ENCODE measurements at places on chromosomes 5 and 9. TPM values are rescaled to one million over a fixed set of nuclear protein-coding genes. Genes with fewer than 3 reads are reported as not detected.

TNIP1 gene
- total RNA-seq = 139 TPM

NPDC1 gene
- total RNA-seq = 73.0 TPM

GAPT gene
- not detected for total RNA-seq

PCDHGA1 gene
- total RNA-seq = 0.30 TPM

SLC1A3 gene
- total RNA-seq = not detected

FBLL1 gene
- not detected for total RNA-seq

NEUROG1 gene
- total RNA-seq = not detected

IFT74 gene
- 12.7 TPM for total RNA-seq

CDH9 gene
- not detected for total RNA-seq

CATSPER3 gene
- total RNA-seq = 0.40 TPM

PRSS3 gene
- total RNA-seq = 14.7 TPM

MLANA gene
- total RNA-seq = not detected

MYMK gene
- not detected for total RNA-seq

SLC12A7 gene
- 26.6 TPM for total RNA-seq

LRRC14B gene
- total RNA-seq = not detected

DAB2 gene
- 12.0 TPM for total RNA-seq

RNF224 gene
- 0.36 TPM for total RNA-seq

FBN2 gene
- total RNA-seq = 20.5 TPM

PCDHGA12 gene
- total RNA-seq = not detected

SLC28A3 gene
- not detected for total RNA-seq

C9orf50 gene
- not detected for total RNA-seq

GSN gene
- 67.0 TPM for total RNA-seq

RELL2 gene
- total RNA-seq = 5.2 TPM

C6 gene
- total RNA-seq = not detected

CSF2 gene
- total RNA-seq = 0.36 TPM

NUTM2G gene
- not detected for total RNA-seq

TAF11L5 gene
- total RNA-seq = not detected

F2RL2 gene
- total RNA-seq = 5.2 TPM

CARTPT gene
- not detected for total RNA-seq

OBP2B gene
- total RNA-seq = not detected

ANKRD18B gene
- total RNA-seq = 4.2 TPM

CDHR2 gene
- not detected for total RNA-seq

SLC6A19 gene
- 0.07 TPM for total RNA-seq

IL7R gene
- 0.38 TPM for total RNA-seq

SLC45A2 gene
- not detected for total RNA-seq

WWC1 gene
- total RNA-seq = 100 TPM

CCDC192 gene
- total RNA-seq = not detected

ANKRD20A1 gene
- 1.8 TPM for total RNA-seq

STC2 gene
- total RNA-seq = 47.5 TPM

FAM53C gene
- total RNA-seq = 21.2 TPM

KCNT1 gene
- total RNA-seq = not detected

IRX2 gene
- 1.8 TPM for total RNA-seq

CNTNAP3B gene
- 16.9 TPM for total RNA-seq

TMEM252 gene
- not detected for total RNA-seq

PHF24 gene
- total RNA-seq = 0.09 TPM

ST8SIA4 gene
- total RNA-seq = 0.22 TPM

PCDHA9 gene
- total RNA-seq = not detected

HMHB1 gene
- total RNA-seq = not detected

SLC22A4 gene
- total RNA-seq = 4.9 TPM

APBA1 gene
- total RNA-seq = 0.12 TPM

CDC20B gene
- 0.08 TPM for total RNA-seq

HTR4 gene
- not detected for total RNA-seq

NEURL1B gene
- total RNA-seq = 2.9 TPM

WDR38 gene
- total RNA-seq = not detected

NR6A1 gene
- 2.1 TPM for total RNA-seq

TPPP gene
- total RNA-seq = 5.7 TPM

Data from A549 treated with ZK216348 at 1 μM for 4 hours (cell line).